ENCODE measurements at places on chromosomes 5 and 9.
A peak's percentile ranks its signal among the peaks of the same experiment; 100 is the strongest.

DNA sequence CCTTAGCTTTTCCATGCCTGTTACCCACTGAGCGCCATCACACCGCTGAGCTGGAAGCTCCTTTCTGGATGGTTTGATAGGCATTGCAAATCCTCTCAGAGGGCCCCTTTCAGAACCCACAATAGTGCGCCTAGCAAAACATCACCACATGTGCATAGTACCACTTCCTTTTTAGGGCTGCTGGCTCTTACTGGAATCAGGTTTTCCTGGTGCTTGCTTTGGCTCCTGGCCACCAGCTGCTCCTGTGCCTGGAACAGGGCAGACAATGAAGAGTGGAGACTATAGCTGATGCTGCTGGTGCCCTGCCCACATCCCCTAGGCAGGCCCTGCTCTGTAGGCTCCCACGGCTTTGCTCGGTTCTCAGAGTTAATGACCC is 163.6 kb upstream of the SEMA6A start:
- DNase-seq, result no peak

GRCh38 chr9:109945573-109945972 is 165.6 kb downstream of the PALM2AKAP2 start:
- no peak for DNase-seq

DNA sequence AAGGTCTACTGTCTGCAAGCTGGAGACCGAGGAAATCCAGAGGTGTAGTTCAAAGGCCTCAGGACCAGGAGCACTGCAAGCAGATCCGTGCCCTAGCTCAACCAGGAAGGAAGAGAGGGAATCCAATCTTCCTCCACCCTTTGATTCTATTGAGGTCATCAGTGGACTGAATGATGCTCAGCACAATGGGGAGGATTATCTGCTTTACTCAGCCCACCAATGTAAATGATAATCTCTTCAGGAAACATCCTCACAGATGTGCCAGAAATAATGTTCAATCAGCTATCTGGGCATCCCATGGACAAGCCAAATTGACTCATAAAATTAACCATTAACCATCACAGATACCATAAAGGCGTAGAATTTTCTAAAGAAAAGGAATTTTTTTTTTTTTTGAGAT is 92.0 kb downstream of the BASP1 start:
- DNase-seq, result no peak

DNA sequence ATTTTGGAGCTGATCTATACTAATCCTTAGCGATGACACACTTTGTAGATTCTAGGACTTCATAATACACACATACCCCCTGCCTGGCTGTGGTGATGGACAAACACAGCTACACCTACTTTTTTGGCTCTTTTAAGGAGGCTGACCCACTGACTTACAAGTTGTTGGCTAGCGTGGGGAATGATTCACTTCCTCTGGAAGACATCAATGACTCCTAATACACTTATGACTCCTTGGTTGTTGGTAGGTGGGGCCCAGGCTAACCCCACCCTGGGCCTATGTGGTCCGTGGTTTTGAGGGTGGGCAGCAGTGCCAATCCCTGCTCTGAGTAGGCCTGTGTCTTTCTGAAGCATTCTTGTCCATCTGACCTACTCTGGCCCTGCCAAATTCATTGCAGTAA is 144.4 kb downstream of the SLC12A2 start:
- DNase-seq, result no peak

- no peak for DNase-seq
Measured at GRCh38 chr5:39076757-39077728, 2.8 kb upstream of the RICTOR start.

GRCh38 chr9:109498195-109499092 is at the start of gene PTPN3:
Gene PTPN3 (minus strand): TSS chr9:109498307. CDS start chr9:109463434, 34,873 bp downstream.
- DNase-seq, result no peak

DNA sequence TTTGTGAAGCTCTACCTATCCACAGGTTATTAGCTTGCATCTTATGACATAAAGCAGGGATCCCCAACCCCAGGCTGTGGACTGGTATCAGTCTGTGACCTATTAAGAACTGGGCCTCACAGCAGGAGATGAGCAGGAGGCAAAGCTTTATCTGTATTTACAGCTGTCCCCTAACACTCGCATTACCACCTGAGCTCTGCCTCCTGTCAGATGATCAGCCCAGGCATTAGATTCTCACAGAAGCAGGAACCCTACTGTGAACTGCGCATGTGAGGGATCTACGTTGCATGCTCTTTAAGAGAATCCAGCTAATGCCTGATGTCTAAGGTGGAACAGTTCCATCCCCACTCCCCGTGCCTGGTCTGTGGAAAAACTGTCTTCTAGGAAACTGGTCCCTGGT is 19.7 kb downstream of the FBXW11 start:
- no peak for DNase-seq

- no peak for DNase-seq
Measured at GRCh38 chr9:110036286-110036685, 171.7 kb downstream of the C9orf152 start.

DNA sequence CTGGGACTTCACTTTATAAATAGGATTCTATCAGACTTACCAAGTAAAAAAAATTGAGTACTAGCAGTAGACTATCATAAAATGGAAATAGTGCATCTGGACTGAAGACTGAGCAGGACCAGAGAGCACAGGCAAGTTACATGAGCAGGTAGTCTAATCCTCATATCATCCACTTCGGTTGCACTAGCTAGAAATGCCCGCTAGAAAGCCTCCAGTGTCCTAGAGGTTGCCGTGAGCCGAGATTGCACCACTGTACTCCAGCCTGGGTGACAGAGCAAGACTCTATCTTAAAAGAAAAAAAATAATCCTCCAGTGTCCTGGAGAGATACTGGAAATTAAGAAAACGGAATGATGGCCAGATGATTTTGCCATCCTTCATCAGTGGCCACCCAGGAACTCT is 20.0 kb downstream of the C5orf47 start:
- DNase-seq, result no peak

DNA sequence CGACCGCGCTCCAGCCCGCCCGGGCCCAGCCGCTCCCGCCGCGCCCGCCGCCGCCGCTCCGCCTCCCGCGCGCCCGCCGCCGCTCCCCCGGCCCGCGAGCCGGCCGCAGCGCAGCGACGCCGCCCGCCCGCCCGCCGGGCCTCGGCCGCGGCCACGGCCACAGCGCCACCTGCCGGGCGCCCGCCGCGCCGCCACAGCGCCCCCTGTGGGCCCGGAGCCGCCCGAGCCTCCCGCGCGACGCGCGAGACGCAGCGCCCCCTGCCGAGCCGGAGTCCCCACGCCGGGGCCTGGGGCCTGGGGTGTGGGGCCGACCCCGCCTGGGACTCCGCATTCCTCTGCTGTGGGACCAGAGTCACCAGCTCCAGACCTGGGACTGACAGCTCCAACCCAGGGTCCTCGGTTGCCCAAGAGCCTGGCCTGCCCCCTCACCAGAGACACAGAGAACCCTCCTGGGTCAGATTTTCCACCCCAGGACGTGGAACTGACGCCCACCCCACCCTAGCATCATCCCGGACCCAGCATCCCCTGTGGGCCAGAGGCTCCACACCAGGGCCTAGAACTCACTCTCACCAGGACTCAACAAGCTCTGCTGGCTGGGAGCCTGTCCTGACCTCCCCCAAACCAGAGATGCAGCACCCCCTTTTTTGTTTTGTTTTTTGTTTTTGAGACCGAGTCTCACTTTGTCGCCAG is at the start of gene RAPGEF1:
TSS of gene RAPGEF1 (minus strand) at position 118 of the 690 bp plus-strand sequence. CDS start 246 bp downstream, outside the sequence.
- peak; percentile 86 for DNase-seq

DNA sequence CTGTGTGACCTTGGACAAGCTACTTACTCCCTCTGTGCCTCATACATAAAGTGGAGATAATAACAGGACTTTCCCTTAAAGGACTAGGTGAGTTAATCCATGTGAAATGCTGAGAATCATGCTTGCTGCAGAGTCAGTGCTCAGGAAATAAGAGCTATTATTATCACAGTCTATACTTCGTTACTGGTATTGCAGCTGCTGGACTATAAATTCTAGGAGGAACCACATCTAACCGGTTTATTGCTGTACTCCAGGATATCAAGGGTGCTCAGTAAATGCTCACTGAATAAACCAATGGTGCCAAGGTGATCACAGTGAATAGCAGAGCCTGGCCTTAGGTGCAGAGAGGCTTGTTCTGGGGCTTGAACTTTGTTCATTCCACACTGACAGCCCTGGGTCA is 69.3 kb downstream of the HSPA4 start:
- no peak for DNase-seq

DNA sequence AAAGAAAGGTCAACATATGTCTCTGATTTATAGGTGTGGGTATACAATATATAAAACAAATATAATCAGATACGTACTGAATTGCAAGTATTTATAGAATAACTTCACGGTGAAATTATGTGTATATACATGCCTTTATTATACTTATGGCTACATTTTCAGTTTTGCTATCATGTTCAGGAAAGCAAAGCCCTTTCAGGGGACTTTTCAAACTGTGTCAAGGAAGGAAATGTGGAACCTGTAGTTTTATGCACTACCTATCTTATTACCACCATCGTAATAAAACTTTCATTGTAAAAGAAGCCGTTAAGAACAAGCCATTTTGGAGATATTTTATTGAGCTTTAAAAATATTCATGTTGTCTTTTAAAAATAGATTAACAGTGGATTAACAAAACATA is 257.2 kb downstream of the PJA2 start:
- DNase-seq, result no peak

DNA sequence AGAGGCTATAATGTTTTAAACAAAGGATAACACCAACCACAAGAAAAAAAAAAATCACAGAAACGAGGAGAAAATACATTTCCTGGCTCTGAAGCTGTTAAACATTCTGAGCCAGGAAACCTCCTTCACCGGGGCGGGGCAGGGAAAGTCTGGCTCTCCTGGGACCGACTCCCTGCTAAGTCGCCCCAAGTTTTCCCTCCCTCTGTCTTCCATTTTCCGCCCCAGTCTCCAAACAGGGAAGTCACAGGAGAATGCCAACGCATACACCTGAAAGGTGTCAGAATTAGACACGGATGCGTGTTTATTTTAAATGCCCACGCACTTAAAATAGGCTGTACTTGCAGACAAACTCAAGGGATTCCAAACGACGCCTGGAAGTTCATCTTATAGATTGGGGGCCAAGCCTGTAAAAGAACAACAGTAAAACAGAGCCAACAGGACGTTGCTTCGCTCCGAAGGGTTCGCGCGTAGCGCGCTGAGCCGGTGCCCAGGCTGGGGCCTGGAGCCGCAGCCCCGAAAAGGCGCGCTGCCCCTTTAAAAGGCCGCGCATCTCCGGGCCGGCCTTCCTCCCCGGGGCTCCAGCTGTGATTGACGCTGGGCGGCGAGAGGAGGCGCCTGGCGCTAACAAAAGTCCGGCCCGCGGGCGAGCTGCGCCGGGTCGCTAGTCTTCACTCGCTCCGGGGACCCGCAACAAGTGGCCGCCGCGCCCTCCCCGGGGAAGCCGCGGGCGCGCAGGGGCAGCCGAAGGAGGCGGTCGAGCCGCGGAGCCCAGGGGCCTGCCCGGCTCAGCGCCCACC is at the start of gene FBXL7:
TSS of gene FBXL7 (plus strand) at position 653 of the 797 bp plus-strand sequence.
- DNase-seq, result no peak

DNA sequence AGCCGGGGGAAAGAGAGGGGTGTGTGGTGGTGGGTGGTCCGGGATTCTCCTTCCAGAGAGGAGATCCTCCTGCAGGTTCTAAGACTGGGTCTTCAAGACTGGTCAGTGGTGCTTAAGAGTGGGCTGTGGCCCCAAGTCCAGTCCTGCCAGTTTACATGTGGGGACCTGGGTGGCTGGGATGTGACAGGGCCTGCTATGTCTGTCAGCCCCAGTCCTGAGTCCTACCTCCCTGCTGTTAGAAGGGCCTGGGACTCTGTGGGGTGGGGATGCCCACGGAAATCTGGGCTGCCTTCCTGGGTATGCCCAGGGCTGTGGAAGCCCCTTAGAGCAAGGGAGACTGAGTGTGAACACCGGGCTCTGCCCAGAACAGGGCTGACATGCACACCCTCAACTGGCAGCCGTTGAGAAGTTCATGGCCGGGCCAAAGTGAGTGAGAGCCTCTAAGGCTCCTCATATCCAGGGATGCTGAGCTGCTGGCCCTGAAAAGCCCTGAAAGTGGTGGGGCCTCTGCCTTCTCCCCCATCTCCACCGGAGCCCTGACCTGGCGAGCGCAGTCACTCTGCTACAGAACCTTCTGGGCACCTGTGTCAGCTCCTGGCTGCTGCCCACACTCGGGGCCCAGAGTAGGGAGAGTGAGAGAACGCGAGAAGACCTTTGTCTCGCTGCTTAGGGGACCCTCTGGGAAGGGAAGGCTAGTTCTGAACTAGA is 1.7 kb downstream of the PHF2 start:
- DNase-seq, result no peak

GRCh38 chr5:172683645-172684471 is 42.8 kb downstream of the NEURL1B start:
- DNase-seq, result peak; percentile 57

DNA sequence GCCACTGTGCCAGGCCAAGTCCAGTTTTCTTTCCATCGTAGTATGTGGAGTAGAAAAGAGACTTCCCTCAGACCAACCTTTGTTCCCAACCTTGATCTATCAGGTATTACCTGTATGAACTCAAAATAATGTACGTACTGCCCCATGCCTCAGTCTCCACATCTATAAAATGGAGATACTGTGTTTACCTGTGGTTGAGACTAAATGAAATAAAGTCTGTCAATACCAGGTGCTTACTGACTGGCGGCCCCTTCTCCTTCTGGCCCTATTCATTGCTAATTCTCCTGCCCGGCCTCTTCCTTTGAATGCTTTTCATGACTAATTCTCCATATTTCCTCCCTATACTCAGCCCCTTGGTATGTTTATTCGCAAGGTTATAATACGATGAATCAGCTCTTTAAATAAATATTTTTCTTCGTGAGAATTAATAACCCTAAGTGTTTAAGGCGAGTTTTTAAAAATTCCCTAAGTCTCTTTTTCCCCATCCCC is 89.6 kb upstream of the BASP1 start:
- DNase-seq, result no peak

DNA sequence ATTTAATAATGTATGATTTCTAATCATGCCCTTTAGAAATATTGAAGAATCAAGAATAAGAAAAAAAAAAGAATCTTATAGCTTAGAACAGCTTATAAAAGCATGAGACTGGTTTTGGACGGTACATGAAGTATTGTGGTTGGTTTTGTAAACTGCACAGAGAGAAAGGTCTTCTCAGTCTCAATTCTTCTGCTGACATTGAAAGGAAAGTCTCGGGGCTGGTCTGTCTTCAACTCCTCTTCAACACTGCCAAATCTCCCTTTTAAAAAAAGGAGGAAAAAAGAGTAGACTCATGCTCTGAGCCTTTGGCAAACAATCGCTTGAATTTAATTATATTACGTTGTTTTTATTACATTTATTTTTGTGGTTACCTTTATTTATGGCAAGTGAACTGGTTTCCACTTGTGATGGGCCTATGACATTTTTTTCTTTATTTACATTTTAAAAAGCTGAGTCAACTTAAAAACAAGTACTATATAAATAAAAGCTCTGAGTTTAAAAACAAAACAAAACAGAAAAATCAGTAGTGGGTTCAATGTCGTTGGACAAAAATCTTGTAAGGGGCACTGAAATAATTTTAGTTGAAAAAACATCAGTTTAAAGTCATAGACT is 32.8 kb upstream of the EBF1 start:
- no peak for DNase-seq

- DNase-seq, result no peak
Measured at GRCh38 chr5:135891791-135892190, 3.9 kb downstream of the IL9 start.

DNA sequence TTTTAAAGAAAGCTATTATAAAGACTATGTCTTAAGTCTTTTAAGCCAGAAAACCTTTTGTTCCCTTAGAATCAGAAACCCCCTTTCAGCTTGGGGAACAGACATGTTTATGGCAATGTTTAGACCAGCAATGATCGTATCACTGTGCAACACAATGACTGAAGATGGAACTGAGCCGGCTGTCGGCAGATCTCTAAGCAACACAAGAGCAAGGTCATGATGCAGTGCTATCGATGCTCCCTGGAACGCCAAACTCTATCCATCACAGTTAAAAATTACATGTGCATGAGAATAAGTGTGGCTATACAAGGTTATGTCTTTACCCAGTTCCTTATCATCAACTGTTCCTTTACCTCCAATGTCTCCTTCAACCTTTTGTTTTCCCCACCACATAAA is 1.8 kb upstream of the RNF44 start:
- DNase-seq, result no peak
